Tibial nerve (tissue), 4 donors: ENCODE measurements at places on chromosomes 1 and 21.

- DNase-seq = no peak
These were observed 1.6 kb upstream of the LEFTY1 start for GRCh38 chr1:225890346-225891228.

- DNase-seq = no peak
These were observed 523.0 kb downstream of the PTPRC start for GRCh38 chr1:199161766-199162303.

GRCh38 chr1:56133522-56134472, 445.6 kb downstream of the PLPP3 start:
- no peak for DNase-seq

- DNase-seq = no peak
These were observed 26.3 kb downstream of the NFASC start for GRCh38 chr1:204896787-204897469.

GRCh38 chr1:56397811-56398231, 181.5 kb downstream of the PLPP3 start:
- DNase-seq = no peak

GRCh38 chr1:104921525-104921924, 1171.8 kb downstream of the AMY1C start:
- DNase-seq = no peak

GRCh38 chr1:22142315-22143064, 407 bp downstream of the WNT4 start:
- DNase-seq = no peak

DNA sequence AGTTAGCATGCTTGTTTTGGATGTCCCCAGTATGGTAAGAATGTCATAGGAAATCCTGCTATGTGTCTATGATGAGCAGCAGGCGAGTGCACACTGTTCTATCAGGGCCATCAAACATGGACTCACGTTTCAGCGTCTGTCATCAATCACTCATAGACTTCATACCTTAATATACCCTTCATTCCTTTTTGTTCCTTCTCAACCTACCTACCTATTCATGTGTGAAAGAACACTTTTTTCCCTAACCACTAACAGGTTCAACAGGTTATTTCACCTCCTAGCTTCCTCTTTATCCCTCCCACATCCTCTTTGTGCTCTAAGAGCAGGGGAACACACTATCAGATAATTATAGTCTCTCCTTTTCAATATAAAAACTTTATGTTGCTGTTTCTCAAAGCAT, 300.6 kb downstream of the TM2D1 start:
- DNase-seq = no peak

- no peak for DNase-seq
These were observed 187.5 kb downstream of the HHAT start for GRCh38 chr1:210516092-210516656.

DNA sequence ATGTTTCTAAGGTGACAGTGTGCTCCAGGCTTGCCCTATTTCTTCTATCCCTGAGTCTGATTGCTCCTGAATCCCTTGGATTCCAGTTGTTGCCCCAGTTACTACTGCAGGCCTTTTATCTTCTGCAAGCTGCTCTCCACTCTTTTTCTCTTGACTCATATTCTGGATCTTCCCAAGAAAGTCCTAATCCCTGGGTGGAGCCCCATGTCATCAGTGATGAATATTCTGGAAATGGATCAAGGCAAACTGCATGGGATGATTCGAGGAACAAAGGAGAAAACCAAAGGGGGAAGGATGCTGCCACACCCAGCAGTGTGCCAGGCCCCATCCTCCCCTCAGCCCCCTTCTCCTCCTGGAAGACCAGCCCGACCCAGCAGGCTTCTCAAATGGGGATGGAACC, 63.3 kb upstream of the ATP2B4 start:
- DNase-seq = no peak

- DNase-seq = no peak
These were observed 76.4 kb downstream of the TGFB2 start for GRCh38 chr1:218421531-218421930.

DNA sequence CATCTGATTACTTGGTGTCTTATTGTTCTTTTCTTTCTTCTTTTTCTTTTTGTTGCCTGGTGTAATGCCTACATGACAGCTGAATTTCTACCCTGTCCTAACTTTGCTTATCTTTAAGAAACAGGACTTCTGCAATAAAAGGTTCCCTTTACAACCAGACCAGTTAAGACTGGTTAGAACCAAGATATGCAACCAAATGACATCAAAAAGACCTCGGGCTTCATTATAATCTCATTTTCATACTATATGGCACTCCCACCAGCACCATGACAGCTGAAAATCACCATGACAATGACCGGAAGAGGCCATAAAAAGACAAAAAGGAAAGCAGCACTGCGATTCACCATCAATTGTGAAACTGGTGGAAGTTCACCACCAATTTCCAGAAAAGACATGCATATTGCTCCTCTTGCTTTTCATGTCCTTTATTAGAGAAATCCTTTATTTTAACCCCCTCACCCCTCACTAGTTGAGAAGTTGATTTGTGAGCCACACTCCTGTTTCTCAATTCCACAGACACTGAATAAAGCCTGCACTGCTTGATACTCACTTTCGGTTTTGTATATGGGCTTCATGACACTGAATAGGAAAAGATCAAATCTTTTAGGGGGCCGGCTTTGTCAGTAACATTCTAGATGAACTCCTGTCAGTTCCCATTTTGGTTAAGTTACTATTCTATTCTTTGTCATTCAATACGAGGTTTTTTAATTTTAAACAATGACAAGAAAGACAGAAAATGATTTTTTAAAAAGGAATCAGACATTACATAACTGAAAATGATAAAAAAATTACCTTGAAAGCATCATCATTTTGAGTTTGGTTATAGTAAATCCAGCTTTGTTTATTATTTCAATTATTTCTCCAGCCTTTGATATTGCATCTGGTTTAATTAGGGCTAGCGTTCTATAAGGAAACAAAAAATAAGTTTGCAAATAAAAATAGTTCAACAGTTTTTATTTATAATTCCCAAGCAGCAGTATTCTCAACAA, 58.1 kb downstream of the NME7 start:
- no peak for DNase-seq

DNA sequence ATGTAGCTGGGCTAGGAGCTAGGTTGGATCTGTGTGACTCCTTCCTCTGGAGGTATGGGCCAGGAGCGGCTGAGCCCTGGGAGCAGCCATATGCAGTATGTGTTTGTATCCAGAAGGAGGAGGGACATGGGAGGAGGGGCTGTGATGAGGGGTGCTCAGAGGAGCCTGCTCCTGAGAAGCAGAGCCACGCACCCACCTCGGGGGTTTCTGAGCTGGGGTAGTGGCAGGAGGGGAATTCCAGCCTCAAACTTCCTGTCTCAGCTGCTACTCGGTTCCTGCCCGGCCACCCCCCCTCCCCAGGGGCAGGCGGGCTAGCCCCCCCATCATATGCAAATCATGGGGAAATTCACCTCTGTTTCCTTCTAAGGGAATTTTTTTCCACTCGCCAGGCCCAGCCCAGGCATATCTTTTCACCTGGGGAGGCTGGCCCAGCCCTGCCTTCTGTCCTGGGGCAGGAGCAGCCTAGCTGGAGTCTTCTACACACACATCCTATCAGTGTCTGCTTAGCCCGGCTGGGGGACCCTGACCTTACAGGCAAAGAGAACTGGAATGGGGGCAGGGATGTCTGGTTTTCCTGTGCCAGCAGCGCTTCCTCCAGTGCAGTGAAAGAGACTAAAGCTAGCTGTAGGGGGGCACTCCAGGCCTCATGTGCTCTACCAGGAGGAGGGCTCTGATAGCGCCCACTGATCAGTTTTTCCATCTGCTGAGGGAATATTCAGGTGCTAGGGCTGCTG, 3.0 kb downstream of the ZC3H12A start:
- no peak for DNase-seq

- no peak for DNase-seq
These were observed 90.8 kb upstream of the L1TD1 start for GRCh38 chr1:62103846-62104245.

DNA sequence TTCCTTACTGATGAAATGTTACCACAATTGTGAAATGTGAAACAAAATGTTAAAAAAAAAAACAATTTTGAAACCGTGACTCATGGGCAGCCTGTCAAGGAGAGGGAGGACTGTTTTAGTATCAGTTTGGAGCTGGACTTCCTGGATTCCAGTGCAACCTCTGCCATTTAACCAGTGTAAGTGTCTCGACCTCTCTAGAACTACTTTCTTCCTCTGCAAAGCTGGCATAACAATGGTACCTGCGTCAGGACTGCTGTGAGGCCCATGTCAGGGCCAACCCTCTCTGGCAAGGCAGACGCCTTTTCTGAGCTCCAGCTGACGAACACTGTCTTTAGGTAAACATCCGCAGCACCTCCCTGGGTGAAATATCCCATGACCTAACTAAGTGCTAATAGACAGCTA, 20.9 kb downstream of the URB1 start:
- peak; percentile 49 for DNase-seq

DNA sequence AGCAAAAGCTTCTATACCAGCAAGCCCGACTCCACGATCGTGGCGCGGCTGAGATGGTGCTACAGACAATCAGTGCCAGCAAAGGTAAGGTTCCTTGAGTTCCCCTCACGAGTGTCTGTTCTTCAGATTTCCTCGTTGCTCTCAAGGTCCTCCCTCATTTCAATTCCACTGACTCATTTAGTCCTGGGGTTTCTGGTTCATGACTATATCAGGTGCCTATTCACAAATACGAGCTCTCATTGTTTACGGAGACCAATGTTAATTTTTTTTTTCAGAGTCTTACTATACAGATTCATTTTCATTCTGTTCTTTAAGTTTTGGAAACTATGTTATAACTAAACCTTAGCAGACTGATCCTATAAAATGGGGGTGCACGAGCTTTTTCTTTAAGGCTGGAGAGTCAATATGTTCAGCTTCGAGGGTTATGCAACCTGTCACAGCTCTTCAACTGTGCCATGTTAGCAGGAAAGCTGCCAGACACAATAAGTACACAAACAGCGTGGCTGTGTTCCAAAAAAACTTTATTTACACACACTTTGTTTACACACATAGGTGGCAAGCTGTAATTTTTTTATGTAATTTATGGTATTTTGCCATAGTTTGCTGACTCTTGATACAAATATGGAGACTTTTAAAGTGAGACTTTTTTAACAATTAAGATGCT, 134.3 kb downstream of the ZP4 start:
- no peak for DNase-seq

GRCh38 chr1:4024811-4025210, 124.7 kb upstream of the C1orf174 start:
- no peak for DNase-seq

DNA sequence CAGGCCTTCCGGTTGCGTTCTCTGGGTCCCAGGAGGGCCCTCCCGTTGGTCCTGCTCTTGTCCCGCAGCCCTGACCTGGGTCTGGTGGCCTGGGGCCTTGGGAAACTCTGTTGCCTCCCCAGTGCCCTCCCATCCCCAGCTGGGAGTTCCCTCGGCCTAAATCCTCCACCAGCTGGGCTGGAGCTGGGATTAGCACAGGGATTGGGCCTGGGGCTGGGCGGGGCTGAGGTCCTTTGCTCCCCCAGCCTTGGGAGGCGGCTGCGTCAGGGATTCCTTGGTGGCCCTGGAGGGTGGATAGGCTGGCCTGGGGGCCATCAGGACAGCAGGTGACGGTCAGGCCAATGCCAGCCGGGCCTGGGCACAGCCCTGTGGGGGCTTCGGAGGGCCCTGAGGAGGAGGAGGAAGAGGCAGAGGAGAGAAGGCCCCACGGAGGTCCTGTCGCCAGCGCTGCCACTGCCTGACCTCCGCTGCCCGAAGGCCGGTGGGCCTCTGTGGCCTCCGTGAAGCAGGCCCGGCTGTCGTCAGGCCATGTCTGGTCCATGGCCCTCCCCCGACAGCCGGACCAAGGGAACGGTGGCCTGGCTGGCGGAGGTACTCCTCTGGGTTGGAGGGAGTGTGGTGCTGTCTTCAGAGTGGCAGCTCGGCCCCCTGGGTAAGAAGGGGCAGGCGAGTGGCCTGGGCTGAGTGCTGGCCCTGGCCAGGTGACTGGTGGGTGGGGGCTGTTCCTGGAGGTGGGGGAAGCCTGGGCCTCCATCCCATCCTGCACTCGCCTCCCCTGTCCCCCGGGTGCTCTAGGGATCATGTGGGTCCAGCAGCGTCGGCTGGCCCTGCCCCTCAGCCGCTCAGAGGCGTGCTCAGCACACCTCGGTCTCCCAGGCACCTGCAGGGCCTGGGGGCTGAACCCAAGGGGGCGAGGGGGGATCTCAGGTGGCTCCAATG, at the start of gene PLCH2:
Gene PLCH2 (plus strand): TSS at position 229 of the 939 bp plus-strand sequence. CDS start 300 bp downstream, at position 529.
- no peak for DNase-seq

- DNase-seq = no peak
These were observed 16.3 kb downstream of the TGFB2 start for GRCh38 chr1:218361298-218362065.

DNA sequence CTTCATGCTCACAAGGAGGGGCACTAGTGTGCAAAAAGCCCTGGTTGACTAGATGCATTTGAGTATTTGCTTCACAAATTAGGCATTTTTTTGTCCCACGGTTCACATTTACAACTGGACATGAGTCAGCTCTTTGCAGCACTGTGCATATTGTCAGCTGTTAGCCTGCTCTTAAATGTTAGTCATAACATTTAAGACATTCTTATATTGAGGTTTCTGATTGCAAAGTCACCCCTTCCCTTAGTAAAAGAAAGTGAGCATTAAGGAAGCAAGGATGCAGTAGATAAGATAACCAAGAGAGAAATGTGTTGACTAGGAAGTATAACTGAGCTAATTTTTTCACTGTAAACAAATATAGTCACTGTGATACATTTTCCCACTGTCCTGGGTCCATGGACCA, 132.6 kb upstream of the CTTNBP2NL start:
- DNase-seq = no peak

GRCh38 chr21:42777757-42778344, 101.5 kb downstream of the WDR4 start:
- peak; percentile 35 for DNase-seq

DNA sequence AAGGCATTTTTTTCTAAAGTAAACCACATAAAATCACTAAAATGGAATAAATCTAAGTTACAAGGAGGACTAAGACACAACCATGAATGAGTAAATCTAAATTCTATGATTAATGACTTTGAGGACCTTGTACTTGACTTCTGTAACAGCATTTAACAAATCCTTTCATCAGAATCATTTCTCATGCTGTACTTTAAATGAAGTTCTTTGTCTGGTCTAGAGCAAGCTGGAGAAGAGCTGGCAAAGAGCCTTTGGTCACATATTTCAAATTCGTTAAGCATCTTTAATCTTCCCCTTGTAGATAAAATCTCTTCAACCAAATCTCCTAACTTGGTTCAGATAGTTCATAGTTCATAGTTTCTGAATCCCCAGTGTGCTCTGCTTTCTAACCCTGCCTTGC, 405.4 kb downstream of the PTPRC start:
- DNase-seq = no peak

DNA sequence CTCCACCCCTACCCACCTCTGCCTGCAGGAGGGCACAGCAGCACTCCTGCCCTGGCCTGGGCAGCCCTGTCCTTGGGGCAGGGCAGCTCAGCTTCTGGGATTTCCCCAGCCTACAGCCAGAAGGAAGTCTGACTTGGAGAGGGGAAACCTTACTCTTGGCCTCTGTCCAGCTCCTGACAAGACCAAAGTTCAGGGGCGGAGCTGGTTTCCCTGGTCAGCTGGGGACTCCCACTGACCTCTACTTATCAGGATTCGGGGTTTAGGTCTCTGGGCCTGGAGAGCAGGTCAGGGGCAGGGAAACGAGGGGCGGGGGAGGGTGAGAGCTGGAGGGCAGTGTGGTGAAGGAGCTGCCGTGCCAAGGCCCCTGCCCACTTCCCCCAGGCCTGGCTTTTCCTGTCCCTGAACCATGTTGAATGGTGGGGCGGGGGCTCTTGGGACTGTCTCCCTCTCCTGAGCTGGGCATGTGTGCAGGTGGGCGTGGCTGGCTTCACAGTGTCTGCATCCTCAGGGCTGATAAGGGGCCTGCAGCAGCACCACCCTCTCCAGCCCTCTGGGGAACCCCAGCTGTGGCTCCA, 16.8 kb upstream of the ETV3 start:
- peak; percentile 47 for DNase-seq

- no peak for DNase-seq
These were observed 18.9 kb downstream of the FAAH start for GRCh38 chr1:46412893-46413595.
